Ascending aorta (tissue), 2 donors: ENCODE measurements at places on chromosomes 13 and 19. TPM values are rescaled to one million over a fixed set of nuclear protein-coding genes. Genes with fewer than 3 reads are reported as not detected.

The IGFL1 gene
- total RNA-seq, result not detected

The RAB3A gene
- total RNA-seq, result 12.3 TPM

The ICAM5 gene
- total RNA-seq, result 2.2 TPM

The CACNG8 gene
- 0.32 TPM for total RNA-seq

The MYADM gene
- total RNA-seq, result 422 TPM

The AP1M1 gene
- total RNA-seq, result 162 TPM

The CEACAM21 gene
- total RNA-seq, result not detected

The ZNF814 gene
- total RNA-seq, result 1.8 TPM

The ZNF628 gene
- 13.2 TPM for total RNA-seq

The ZNF493 gene
- 13.0 TPM for total RNA-seq

The ALOX5AP gene
- 5.7 TPM for total RNA-seq

The KASH5 gene
- not detected for total RNA-seq

The RFPL4A gene
- total RNA-seq, result not detected

The PLVAP gene
- 378 TPM for total RNA-seq

The LATS2 gene
- 49.0 TPM for total RNA-seq

The ARRDC5 gene
- total RNA-seq, result 8.6 TPM

The TBXA2R gene
- total RNA-seq, result 37.8 TPM

The HS6ST3 gene
- total RNA-seq, result 3.0 TPM

The ASF1B gene
- 7.8 TPM for total RNA-seq

The UBE2M gene
- total RNA-seq, result 14.8 TPM

The ALG5 gene
- total RNA-seq, result 26.7 TPM

The PRR22 gene
- 3.5 TPM for total RNA-seq
